ENCODE measurements at places on chromosomes 12 and 14.

DNA sequence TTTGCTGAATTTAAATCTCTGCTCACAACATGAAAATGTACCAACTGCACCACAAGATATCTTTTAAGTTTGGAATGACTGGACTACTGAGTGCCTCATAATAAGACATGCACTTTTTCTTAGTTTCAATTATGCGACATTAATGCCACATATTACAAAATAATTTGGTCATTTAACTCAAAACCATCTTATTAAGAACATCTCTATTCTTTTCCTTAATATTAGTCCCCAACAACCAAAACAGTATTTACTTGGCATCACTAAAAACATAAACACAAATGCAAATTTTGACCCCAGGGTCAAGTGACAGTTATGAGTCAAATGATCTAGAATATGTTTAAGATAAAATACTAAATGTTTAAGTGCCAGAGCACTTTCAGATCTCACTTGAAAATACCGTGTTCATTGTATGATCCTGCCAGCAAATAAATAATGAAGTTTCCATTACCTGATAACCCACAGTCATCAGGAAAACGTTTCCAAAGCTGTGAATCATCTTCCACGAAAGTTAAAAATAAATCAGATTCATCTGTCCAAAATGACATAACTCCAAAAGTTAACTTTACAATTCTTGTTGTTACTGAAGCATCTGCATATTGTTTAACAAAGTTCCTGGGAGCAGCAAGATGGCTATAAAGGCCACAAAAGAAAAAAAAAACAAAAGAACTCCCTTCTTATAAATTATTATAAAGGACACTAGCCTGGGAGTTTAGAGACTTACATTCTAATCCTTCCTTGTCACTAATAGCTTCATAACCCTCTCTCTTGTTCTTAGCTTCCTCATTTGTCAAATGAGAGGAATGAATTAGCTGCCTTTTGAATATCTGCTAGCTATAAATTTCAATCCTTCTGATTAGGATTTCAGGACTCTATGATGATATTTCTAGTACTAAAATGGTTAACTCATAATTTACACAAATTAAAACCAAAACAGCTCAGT is 30.5 kb upstream of the AP4S1 start:
- no peak for DNase-seq

GRCh38 chr12:117377758-117378157 is 16.3 kb upstream of the NOS1 start:
- no peak for DNase-seq

- no peak for DNase-seq
Observed at GRCh38 chr12:19120795-19121194, 8.7 kb upstream of the PLEKHA5 start.

DNA sequence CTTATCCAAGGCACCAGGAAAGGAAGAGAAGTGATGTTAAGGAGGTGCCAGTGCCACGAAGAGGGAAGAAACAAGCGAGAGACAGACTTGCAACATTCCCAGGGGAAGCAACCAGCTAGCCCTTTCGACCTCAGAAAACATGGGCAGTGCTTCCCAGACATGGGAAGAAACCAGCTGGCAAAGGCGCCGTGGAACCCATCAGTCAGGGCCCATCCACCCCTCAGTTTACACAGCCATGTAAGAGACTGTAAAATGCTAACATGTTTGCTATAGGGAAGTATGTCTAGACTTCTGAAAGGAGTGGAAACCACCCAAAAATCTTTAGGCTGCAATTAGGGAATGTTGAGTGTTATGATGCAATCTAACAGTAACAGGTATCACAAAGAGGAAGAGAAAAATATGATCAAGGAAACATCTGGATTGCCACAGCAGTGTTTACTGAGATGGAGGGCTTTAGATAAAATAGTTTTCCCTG is 26.3 kb downstream of the ANAPC5 start:
- DNase-seq: no peak

DNA sequence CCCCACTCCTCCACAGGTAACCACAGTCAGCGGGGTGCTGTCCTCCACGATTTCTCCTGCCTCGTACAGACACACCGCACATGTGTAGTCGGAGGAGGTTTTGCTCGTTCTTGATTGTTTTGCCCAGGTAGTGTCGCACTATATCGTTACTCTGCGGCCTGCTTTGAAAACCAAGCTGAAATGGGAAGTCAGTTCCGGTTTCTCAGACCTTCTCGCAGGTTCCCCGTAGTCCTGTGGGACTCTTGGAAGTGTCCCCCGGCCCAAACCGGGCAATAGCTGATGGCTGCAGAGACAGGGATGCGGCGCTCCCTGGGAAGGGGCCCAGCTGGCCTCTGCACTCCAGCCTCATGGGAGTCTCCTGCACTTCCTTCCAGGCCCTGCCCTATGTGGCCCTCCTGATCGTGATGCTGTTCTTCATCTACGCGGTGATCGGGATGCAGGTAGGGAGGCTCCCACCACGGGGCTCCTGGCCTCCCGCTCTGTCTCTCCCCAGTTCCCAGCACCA is 141.3 kb upstream of the FKBP4 start:
- DNase-seq: no peak

GRCh38 chr14:25052921-25053320 is 3.0 kb upstream of the STXBP6 start:
- DNase-seq: no peak

DNA sequence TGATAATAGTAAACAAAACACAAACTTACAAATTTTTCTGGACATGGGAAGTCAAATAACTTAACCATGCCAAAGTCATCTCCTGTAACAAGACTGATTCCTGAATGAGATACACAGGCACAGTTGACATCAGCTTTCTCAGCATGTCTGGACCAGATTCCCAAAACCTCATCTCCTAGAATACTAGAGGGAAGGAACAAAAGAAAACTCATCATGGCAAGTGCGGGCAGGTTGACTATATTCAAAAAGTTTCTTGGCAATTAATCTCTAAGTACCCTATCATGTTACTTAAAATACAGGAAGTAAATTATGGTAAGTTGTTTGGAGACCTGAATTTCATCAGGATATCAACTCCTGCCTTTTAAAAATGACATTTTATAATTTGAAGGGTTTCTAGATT is 53.9 kb downstream of the ZC3H14 start:
- no peak for DNase-seq

Measured in activated naive CD4-positive, alpha-beta T cell treated with anti-CD3 and anti-CD28 coated beads for 36 hours (primary cell).